CMK (cell line): ENCODE measurements at places on chromosomes 3 and 15.

- DNase-seq: no peak
Measured at GRCh38 chr3:186760141-186760833, 23.1 kb upstream of the EIF4A2 start.

DNA sequence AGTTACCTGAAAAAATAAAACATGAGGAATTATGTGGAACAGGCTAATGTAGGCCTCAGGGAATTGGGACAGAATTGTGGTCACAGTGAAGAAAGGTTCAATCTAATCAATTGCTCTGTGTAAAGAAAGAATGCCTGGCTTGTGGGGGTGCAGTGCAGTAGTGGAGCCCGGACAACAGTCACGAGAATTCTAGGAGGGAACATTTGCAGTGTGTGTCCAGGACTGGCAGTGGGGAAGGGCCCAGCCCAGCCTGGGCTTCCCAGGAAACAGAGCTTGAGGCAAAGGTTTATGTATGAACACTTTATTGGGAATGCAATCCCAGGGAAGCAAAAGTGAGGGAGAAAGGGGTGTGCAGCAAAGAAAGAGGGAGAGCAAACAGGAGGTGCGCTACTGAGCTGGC is 29.2 kb upstream of the CTDSPL start:
- DNase-seq: no peak

GRCh38 chr3:152177757-152178156 is 91.0 kb upstream of the MBNL1 start:
- no peak for DNase-seq

GRCh38 chr15:39252134-39252470 is 328.8 kb upstream of the THBS1 start:
- no peak for DNase-seq

GRCh38 chr3:50267280-50267913 is 1.6 kb upstream of the SEMA3B start:
- no peak for DNase-seq

DNA sequence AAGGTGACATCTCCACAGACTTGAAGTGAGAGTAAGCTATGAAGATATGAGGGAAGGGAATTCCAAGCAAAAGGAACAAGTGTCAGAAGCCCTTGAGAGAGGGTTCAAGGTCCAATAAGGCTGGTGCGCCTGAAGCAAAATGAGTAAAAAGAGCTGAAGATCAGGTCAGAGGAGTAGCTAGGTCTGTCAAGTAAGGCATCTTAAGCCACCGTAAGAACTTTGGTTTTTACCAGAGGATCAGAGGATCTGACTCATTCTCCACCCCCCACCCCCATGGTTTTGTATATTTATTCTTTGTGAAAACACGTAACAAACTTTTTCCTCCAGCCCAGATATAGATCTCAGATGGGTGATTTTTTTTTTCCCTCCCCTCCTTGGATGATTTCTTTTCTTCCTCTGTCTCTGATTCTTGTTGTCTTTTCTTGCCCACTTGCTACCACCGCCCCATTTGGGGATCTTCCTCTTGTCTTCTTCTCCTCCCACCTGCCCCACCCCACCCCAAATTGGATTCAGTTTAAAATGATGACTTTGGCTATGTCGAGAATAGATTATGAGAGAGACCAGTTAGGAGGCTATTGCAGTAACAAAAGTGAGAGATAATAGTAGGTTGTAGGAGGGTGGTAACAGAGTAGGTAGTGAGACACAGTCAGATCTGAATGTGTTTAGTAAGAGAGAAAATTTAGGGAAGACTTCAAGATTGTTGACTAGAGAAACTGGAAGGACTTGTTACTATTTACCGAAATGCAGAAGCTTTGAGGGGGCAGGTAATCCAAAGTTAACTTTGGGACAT is 6.1 kb downstream of the TRMT10C start:
- no peak for DNase-seq

DNA sequence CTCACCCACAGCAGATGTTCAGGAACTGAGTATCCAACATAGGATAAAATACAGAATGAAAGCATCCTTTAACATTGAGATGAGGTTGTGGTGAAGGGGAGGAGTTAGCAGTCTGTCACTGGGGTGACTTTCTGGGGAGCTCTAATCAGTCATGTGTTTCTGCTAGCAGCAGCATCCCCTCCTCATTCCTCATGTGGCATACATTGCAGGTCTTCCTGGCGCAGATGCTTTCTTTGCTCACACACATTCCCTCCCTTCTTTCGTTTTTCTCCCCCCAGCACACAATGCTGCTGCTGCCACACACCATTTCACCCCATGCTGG is 135.0 kb downstream of the CACNA1D start:
- no peak for DNase-seq
